ENCODE measurements at places on chromosomes 7 and 10. TPM values are rescaled to one million over a fixed set of nuclear protein-coding genes. Genes with fewer than 3 reads are reported as not detected.

DNA sequence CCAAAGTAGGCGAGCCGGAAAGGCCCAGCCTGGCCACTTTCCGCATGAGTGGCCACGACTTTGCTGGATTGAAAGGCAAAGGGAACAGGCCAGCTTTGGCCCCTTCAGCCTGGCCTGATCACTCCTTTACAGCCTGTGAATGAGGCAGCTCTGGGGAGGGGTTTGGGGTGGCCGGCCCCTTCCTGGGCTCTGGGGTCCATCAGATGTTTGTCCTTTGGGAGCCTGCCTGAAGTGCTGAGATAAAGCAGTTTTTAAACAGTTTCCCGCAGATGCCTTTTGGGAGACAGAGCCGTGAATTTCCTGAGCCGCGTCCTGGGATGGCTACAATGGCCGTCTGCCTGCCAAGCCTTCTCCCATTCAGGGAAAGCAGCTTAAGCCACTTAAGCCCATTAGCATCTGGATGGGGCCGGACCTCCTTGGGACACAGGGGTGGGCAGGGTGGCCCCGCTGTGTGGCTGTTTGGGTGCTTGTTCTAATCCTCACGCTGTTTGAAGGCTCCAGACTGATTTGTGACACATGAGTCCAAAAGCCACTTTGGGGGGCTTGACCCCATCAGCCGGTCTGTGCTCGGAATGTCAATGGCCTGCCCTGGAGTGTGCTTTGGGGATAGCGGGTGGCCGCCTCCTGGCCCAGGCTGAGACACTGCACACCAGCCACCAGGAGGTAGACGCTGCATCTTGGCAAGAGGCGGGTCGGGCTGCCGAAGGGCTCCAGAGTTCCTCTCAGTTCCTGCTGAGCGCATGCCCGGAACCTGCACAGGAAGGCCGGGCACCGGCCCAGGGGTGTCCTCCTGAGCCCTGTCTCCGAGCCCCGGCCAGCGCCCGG lies 38.9 kb downstream of the NKX6-2 start:
- DNase-seq, result peak; percentile 85

GRCh38 chr7:26393818-26394217 lies 102.2 kb downstream of the SNX10 start:
- DNase-seq, result no peak

The TMEM72 gene
- total RNA-seq, result not detected

DNA sequence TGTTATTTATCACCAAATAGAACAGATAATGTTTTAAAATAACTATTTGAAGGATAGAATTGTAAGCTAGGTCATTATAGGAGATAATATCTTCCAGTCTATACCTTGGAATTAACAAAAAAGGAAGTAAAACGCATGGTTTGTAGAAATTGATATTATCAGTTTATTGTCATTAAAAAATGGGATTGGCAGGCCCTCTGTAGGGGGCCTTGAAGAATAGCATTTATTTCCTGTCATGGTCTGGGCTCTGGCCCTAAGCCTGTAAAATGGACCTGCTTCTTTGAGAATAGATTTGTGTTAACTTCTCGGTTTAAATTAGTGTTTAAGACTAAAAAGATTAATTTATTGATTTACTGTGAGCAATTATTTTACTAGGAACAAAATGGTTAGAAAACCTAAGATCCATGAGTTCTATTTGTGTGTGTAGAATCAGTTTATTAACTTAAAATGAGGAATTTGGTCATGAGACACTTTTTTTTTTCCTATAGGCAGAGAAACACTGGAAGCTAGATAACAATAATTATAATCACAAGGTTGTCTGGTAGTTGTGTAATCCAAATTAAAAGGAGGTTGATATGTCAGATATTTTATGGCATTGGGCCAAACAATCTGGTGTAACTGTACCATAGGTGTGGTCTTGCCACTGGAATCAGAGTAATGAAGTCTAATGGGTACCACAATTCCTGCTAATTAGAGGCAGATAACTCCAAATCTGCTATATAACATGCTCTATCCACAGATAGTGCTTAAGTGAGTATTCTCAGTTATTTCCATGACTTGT lies 197.4 kb upstream of the FOXP2 start:
- DNase-seq, result no peak

DNA sequence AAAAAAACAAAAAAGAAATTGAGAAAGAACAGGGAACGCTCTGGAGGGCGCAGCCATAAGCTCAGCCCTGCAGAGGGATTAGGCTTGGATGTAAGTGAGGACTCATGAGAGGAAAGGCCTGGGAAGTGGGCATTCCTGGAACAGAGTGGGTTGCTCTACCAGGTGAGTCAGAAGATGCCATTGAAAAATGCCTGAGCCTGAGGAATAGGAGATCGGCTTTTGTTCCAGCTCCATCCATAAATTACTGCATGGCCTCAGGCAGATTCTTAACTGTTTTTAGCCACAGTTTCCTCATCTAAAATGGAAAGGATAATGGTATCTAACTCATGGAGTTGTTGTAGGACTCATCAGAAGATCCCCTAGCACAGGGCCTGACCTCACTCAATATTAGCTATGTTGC lies 1.1 kb upstream of the RGR start:
- DNase-seq, result no peak
